ENCODE measurements at places on chromosomes 5 and 9.

DNA sequence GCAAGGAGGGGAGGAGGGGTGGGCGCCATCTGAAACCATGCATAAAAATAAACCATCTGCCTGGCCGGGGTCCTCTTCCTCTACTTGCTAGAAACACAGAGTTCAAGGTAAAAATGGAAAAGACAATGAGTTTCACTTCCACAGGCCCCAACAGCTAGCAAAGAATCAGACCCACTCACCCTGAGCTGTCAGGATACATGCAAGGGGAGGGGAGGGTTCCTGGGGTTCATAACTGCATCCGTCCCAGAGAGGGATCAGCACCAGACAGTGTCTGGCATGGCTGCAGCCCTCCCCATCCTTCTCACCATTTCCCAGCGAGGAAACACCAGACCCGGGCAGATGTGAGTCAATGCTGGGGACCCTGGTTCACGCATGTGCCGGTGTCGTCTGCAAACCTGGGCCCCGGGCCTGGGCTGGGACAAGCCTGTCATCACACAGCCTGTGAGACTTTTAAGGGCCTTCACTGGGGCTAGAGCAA, 55.4 kb downstream of the SEMA4D start:
- H3K4me1 ChIP-seq, result peaks cover 43% of the 10 kb centered on the region
- H3K27ac ChIP-seq, result no peak overlapping the region
- peak overlapping the region; percentile 12 for H3K4me3 ChIP-seq
- H3K27me3 ChIP-seq, result no peaks in the 10 kb centered on the region

DNA sequence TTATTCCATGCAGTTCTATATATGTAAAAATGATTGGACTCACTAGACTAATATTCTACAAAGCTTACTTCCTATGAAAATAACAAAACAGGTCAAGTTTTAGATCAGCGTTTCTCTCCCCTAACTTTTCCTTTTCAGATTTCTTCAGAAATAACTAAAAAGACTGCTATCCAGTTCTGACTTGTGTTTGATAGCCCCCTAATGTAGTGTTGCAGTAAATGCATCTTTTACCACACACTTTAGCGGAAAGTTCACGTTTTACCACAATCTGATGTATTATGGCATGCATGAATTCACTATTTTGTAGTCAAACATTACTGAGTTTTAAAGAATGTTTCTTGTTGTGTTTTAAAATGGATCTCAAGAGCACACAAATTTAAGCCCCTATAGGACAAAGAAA, 292.7 kb downstream of the RAB3C start:
- no peaks in the 10 kb centered on the region for H3K36me3 ChIP-seq
- H3K27me3 ChIP-seq, result no peaks in the 10 kb centered on the region
- no peaks in the 10 kb centered on the region for H3K4me1 ChIP-seq
- H3K4me3 ChIP-seq, result no peak overlapping the region
- no peak overlapping the region for H3K27ac ChIP-seq

DNA sequence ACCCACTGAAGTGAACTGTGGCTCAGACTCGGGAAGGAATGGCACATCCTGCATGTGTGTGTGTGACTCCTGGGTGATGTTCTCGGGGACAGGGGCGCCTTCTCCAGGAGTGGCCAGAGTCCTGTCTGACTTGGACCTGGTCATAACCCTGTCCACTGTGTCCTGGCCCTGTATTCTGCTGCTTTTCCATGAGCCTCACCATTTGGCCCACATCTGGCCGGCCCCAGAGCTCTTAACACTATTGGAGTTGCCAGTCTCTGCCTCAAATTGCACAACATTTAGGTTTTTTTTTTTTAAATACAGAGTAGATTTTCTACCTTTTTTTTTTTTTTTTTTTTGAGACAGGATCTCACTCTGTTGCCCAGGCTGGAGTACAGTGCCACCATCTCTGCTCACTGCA, 278.3 kb upstream of the TUT7 start:
- DNase-seq, result no peak
- H3K36me3 ChIP-seq, result no peaks in the 10 kb centered on the region
- no peaks in the 10 kb centered on the region for H3K27me3 ChIP-seq
- no peak overlapping the region for H3K27ac ChIP-seq

DNA sequence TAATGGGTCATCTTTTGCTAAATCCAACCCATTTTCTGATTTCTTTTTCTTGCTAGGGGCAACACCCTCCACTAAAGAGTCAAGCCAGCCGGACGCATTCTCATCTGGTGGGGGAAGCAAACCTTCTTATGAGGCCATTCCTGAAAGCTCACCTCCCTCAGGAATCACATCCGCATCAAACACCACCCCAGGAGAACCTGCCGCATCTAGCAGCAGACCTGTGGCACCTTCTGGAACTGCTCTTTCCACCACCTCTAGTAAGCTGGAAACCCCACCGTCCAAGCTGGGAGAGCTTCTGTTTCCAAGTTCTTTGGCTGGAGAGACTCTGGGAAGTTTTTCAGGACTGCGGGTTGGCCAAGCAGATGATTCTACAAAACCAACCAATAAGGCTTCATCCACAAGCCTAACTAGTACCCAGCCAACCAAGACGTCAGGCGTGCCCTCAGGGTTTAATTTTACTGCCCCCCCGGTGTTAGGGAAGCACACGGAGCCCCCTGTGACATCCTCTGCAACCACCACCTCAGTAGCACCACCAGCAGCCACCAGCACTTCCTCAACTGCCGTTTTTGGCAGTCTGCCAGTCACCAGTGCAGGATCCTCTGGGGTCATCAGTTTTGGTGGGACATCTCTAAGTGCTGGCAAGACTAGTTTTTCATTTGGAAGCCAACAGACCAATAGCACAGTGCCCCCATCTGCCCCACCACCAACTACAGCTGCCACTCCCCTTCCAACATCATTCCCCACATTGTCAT, 72.0 kb downstream of the NUP214 start:
- H3K4me1 ChIP-seq, result no peaks in the 10 kb centered on the region
- no peaks in the 10 kb centered on the region for H3K36me3 ChIP-seq
- no peak overlapping the region for H3K4me3 ChIP-seq
- DNase-seq, result no peak
- no peak overlapping the region for H3K27ac ChIP-seq

GRCh38 chr9:4101667-4102066, 198.2 kb downstream of the GLIS3 start:
- no peak overlapping the region for H3K27ac ChIP-seq
- no peak overlapping the region for H3K4me3 ChIP-seq
- no peaks in the 10 kb centered on the region for H3K36me3 ChIP-seq
- H3K27me3 ChIP-seq, result no peaks in the 10 kb centered on the region
- DNase-seq, result no peak

- H3K27ac ChIP-seq, result peak overlapping the region; percentile 68
- no peaks in the 10 kb centered on the region for H3K36me3 ChIP-seq
- peak overlapping the region; percentile 74 for H3K4me3 ChIP-seq
- DNase-seq, result no peak
These were observed 1.4 kb upstream of the ZNF79 start for GRCh38 chr9:127422787-127423186.

DNA sequence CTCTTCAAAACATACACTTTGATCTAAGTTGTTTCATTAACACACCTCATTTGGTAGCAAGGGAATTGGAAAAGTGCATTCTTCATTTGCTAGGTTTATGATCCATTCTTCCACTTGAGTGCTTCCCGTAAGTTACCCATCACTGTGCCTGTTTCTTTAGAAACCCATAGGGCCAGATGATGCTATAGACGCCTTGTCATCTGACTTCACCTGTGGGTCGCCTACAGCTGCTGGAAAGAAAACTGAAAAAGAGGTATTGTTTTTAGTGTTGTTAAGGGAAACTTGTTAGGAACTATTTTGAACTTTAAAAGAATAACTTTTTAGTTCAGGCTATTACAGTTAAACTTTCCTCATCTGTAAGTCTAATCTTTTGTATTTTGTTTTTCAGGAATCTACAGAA, 66.6 kb downstream of the ERAP1 start:
- H3K4me3 ChIP-seq, result no peak overlapping the region
- no peaks in the 10 kb centered on the region for H3K27me3 ChIP-seq
- peaks cover 72% of the 10 kb centered on the region for H3K36me3 ChIP-seq
- no peak overlapping the region for H3K27ac ChIP-seq
- no peak for DNase-seq

DNA sequence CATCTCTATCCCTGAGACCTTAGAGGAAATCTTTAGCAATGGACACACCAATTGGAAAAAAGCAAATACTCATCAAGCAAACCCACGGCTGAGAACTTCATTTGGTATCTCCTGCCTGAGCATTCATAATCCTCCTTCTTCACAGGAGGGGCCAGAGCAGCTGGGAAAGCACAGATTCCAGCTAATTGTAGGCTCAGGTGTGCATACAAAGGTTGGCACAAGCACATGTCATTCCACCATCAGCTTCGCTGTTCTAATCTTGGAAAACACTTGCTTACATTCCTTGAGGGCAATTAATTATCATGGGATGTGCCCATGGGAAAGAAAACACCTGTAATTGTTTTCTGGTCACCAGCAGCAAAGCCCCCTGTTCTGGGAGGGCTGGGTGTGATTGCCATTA, 376.6 kb downstream of the SPOCK1 start:
- DNase-seq, result no peak
- no peaks in the 10 kb centered on the region for H3K36me3 ChIP-seq
- no peak overlapping the region for H3K4me3 ChIP-seq
- H3K4me1 ChIP-seq, result no peaks in the 10 kb centered on the region
- H3K27me3 ChIP-seq, result no peaks in the 10 kb centered on the region

GRCh38 chr9:36078051-36078450, 41.3 kb downstream of the RECK start:
- H3K36me3 ChIP-seq, result no peaks in the 10 kb centered on the region
- H3K27me3 ChIP-seq, result no peaks in the 10 kb centered on the region
- DNase-seq, result no peak

DNA sequence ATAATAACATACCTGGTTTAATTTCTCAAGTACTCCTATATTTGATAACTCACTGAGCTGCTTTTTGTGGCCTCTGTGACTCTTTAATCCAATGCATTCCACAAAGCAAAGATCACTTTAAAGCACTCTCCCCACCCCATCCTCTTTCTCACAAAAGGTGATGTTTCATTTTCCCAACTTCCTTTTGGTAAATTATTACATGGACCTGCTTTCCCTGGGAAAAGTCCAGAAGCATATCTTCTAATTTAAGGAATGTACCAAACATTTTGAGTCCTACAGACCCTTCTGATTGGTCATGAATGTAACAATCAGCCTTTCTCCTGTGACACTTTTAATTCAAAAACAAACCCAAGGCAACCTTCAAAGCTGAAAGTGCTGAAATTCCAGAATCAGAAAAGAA, 71.1 kb downstream of the MLLT3 start:
- H3K27me3 ChIP-seq, result no peaks in the 10 kb centered on the region
- H3K4me3 ChIP-seq, result no peak overlapping the region
- no peaks in the 10 kb centered on the region for H3K36me3 ChIP-seq
- peaks cover 9% of the 10 kb centered on the region for H3K4me1 ChIP-seq
- no peak for DNase-seq
- H3K27ac ChIP-seq, result no peak overlapping the region

- DNase-seq, result no peak
- no peak overlapping the region for H3K4me3 ChIP-seq
- no peaks in the 10 kb centered on the region for H3K27me3 ChIP-seq
- H3K36me3 ChIP-seq, result peaks cover 5% of the 10 kb centered on the region
These were observed 32.4 kb downstream of the AOPEP start for GRCh38 chr9:94758880-94759279.

DNA sequence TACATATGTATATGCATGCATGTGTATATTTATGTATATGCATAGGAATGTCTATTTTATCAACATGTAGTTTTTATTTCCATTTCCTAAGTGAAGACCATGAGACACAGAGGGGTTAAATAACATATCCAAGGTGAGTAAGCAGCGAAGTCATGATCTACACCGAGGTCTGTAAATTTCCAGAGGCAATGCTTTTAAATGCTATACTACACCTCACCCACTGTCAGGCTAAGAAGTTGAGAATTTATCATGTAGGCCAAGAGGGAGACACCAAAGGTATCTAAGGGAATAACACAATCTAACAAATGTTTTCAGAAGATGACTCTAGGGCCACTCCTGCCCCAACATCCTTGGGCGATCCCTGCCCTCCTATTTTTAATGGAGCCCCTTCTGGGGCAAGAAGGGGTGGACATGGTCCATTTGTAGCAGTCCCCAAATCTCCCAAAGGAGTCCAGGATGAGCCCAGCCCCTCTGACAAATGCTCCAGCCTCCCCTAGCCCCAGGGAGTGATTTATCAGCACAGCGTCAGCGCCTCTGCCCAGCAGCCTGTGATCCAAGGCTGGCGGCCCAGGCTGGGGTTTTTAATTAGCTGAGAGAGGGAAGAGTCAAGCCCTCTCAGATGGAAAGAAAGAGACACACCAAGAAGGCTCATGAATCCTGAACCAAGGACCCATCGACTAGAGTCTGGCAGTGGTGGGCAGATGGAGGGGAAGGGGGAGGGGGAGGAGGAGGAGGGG, 339.9 kb downstream of the ASTN2 start:
- no peaks in the 10 kb centered on the region for H3K36me3 ChIP-seq
- no peak overlapping the region for H3K27ac ChIP-seq
- no peak for DNase-seq
- no peaks in the 10 kb centered on the region for H3K27me3 ChIP-seq
- no peaks in the 10 kb centered on the region for H3K4me1 ChIP-seq
- no peak overlapping the region for H3K4me3 ChIP-seq

- no peaks in the 10 kb centered on the region for H3K4me1 ChIP-seq
- no peaks in the 10 kb centered on the region for H3K27me3 ChIP-seq
- no peak overlapping the region for H3K27ac ChIP-seq
- DNase-seq, result no peak
- H3K4me3 ChIP-seq, result no peak overlapping the region
These were observed 57.7 kb downstream of the ENC1 start for GRCh38 chr5:74582853-74583252.

GRCh38 chr9:69715825-69716224, 43.7 kb upstream of the APBA1 start:
- peaks cover 6% of the 10 kb centered on the region for H3K36me3 ChIP-seq
- no peak for DNase-seq
- H3K4me1 ChIP-seq, result no peaks in the 10 kb centered on the region

DNA sequence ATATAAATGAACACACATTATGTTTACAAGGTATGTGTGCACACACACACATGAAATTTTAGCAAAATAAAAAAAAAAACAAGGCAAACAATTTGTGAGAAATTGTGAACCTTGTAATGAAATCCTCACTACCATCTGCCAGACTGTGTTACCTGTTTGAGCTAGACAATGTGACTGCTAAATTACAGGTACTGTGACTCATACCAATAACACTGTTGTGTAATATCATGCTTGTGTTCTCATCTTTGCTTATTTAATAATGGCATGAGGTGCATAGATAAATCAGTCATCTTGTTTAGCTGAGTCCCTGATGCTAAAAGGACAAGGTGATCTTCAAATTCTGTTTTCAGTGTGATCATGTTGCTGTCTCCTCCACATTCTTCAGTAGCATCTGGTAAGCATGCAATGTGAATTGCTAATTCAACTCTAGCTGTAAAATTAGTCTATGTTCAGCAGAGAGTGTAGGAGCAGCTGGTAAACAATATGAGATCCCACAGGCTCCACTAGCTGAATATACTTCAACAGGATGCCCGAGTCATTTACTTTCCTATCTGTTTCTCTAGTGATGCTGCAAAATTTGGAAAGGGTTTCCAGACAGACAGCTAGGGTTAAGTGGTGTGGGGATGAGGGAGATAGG, 966.3 kb upstream of the C9orf72 start:
- H3K36me3 ChIP-seq, result no peaks in the 10 kb centered on the region
- H3K4me3 ChIP-seq, result no peak overlapping the region
- H3K27me3 ChIP-seq, result no peaks in the 10 kb centered on the region
- H3K27ac ChIP-seq, result no peak overlapping the region
- no peak for DNase-seq

Data from vagina (tissue), 2 donors.